ENCODE measurements at places on chromosomes 3 and 15. TPM values are rescaled to one million over a fixed set of nuclear protein-coding genes. Genes with fewer than 3 reads are reported as not detected.

- peak; percentile 53 for DNase-seq
These were observed 58.1 kb downstream of the RSRC1 start for GRCh38 chr3:158167737-158168557.

GRCh38 chr3:153897025-153897723 lies 224.0 kb upstream of the ARHGEF26 start:
- DNase-seq = no peak

GRCh38 chr3:101020351-101021015 lies 27.3 kb upstream of the ABI3BP start:
- no peak for DNase-seq

GRCh38 chr3:140705954-140706353 lies 28.1 kb downstream of the TRIM42 start:
- no peak for DNase-seq

GRCh38 chr15:34721802-34722438 lies 32.9 kb downstream of the GJD2 start:
- DNase-seq = no peak

DNA sequence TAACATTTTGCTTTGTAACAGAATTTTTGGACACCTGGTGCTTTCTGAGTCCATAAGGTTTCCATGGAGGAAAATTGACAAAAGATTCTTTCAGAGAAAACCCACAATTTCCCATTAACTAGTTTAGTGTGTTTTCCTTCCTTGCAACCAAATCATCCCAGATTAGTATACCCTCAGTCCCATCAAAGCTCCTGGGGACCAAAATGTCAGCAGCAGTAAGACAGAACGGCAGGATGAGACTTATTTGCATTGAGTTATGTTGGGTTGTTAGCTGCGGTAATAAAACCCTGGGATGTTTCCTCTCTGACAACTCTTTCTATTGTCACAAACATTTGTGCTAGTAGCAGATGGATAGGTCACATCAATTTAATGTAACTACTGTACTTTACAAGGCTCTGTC lies 32.4 kb upstream of the VPS33B start:
- DNase-seq = no peak

- DNase-seq = no peak
These were observed 6.5 kb downstream of the ALAS1 start for GRCh38 chr3:52204337-52205073.

GRCh38 chr15:46413799-46414198 lies 779.0 kb downstream of the SQOR start:
- DNase-seq = no peak

DNA sequence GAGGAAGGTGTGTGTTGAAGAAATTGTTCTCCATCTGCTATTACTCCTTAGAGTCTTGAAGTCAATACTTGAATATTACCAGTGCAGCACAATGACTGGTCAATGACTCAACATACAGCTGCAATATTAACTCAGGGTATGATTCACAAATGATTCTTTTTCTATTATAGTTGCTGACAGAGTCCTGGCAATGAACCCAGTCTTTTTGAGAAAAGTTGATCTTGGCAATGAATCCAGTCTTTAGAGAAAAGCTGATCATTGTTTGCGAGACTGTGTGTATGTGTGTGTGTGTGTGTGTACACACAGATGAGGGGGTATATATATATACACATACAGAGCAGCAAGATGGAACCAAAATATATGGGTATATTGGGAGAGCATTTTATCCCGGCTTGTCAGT lies 315.1 kb downstream of the ZNF385D start:
- DNase-seq = no peak

The BNC1 gene
- not detected for total RNA-seq

The CCR9 gene
- total RNA-seq = not detected

Measured in K562 (cell line).